Fibroblast of skin of abdomen (primary cell): ENCODE measurements at places on chromosomes 2 and 18.

- peak; percentile 53 for DNase-seq
Observed at GRCh38 chr2:217289907-217290280, 430.0 kb upstream of the TNP1 start.

- DNase-seq: no peak
Observed at GRCh38 chr18:71114550-71115210, 825.8 kb downstream of the SOCS6 start.

DNA sequence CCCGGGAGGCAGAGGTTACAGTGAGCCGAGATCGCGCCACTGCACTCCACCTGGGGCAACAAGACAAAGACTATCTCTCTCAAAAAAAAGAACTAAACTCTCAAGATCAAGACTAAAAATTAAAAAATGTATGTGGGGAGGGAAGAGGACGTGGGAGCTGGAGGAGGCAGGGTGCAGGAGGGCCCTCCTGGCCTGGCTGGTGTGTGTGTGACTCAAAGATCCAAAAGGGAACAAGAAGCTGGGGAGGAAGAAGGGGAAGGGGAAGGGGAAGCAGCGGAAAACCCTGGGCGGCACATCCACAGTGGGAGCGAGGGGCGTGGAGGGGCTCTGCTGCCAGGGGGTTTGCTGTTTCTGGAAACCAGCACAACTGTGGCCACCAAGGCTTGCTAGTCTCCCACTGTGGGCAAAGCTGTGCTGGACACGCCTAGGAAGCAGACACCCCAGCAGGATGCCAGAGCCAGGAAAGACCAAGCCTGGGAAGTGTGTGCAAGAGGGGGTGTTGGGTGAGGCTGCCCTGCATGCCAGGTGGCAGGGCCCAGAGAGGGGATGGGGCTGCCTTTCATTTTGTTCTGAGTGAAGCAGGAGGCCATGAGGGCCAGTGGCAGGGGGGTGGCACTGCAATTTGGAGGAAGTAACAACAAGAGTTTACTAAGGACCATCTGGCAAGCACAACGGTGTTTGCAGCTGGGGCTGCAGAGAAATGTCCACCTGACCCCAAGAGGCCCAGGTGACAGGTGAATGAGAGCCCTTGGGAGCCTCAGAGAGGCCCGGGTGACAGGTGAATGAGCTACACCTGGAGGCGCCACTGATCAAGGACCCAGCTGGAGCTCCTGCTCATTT is 44.5 kb downstream of the ANO7 start:
- DNase-seq: no peak

GRCh38 chr2:219247678-219248642 is 2.7 kb downstream of the STK16 start:
- DNase-seq: no peak

DNA sequence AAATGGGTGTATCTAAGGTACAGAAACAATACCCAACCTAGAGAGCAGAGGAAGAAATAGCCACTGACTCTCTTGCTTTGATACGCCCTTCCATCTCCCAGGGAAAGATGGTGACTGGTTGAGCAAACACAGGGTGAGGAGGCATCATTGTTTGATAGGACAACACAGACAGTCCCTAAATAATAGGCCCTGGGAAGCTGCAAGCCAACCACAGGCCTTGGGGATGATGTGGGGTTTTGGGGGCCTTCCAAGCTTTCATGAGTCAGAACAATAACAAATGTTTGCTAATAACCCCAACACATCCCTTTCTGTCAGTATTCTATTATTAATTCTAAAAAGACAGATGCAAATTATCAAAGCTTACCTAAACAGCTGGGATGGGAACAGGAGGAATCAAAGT is 9.8 kb downstream of the LGALSL start:
- peak; percentile 60 for DNase-seq

- no peak for DNase-seq
Observed at GRCh38 chr18:79221136-79221535, 151.9 kb downstream of the ATP9B start.

- DNase-seq: no peak
Observed at GRCh38 chr2:9883897-9884296, 40.6 kb downstream of the TAF1B start.

GRCh38 chr2:7672027-7672684 is 754.9 kb downstream of the RNF144A start:
- peak; percentile 55 for DNase-seq

DNA sequence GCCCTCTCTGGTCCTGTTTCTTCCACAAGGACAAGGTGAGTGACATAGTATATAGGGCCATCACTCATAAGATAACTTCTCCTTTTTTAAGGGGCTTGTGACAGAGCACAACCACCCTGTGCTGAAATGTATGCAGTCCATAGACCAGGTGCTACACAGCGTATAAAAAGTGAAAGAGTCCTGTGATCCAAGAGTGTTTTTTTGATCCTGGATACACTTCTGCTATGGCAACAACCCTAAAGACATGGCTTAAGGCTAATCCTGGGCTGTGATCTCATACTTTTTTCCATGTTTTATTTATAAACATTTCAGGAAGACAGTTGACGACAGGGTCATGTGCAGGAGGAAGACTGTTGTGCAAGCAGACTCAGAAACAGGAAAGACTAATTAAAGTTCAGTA is 400.5 kb upstream of the TCF4 start:
- DNase-seq: no peak
